ENCODE measurements at places on chromosomes 2 and 18. TPM values are rescaled to one million over a fixed set of nuclear protein-coding genes. Genes with fewer than 3 reads are reported as not detected.
A peak's percentile ranks its signal among the peaks of the same experiment; 100 is the strongest.

The TEX44 gene
- total RNA-seq = not detected

The FHOD3 gene
- total RNA-seq = 117 TPM

- no peak for DNase-seq
Measured at GRCh38 chr2:109207176-109207575, 78.2 kb downstream of the SH3RF3 start.

DNA sequence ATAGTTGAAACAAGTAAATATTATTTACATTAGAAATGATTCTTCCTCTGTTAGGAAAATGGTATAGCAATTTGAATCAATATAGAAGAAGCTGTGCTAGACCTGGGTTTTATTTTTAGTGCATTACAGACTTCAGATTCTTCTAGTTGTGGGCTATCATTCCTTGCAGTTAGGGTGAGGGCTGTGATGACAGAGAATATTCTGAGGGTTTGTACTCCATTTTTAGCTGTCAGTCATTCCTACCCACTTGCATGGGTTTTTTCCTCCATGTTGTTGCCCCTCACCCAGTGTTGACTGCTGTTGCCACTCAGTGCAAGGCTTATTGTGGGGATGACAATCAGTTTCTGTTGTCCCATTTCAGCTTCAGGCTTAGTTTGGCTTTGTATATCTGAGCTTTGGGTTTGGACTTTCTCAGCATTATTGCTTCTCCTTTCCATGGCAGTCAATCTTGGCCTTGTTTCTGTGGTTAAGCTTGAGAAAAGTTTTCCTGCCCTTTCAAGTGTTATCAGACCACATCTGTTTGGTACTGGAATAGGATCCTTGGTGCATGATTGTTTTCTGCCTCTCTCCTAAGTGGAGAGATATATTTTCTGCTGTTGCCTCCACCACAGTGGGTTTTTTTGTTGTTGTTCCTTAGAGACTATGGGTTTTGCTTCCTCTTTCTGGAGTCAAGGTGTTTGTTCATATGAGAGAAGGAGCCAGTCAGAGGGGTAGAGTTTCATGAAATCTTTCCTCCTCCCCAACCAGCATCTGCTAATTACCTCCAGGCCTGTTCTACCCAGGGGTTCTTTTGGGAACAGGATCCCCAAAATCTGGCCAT is 312.7 kb upstream of the CWC22 start:
- no peak for DNase-seq

The FEV gene
- total RNA-seq = not detected

The POTEF gene
- not detected for total RNA-seq

DNA sequence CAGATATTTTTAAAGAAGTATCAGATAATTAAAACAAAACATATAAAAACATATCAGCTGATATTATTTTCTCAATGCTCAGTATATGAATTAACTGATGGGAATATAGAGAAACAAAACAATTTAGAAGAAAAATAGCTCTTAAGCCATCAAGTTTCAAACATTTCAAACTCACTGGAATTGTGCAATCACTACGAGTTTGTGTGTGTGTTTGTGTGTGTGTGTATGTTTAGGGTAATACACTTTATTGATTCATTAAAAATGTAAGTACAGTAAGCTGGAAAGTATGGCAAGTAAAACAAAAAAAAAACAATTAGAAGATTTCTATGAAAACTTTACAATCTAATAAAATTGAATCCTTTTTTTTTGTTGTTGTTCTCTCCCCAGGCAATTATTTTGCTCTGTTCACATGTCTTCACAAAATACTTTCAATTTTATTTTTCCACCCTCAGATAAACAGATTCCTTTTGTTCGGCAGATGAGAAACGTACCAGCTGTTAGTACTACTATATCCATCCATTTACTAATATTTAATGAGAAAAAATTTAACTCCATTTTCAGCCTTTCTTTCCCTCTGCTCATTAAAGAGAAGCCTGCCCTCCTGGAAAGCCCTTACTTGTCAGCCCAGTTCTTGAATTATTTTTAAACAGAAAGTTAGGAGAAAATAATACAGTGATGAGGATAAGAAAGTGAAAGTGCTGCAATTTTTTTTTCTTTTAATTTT is 87.6 kb downstream of the SLC8A1 start:
- DNase-seq = no peak

The ABHD1 gene
- 1.1 TPM for total RNA-seq

The GALM gene
- total RNA-seq = 9.2 TPM

The ZNF396 gene
- 0.97 TPM for total RNA-seq

DNA sequence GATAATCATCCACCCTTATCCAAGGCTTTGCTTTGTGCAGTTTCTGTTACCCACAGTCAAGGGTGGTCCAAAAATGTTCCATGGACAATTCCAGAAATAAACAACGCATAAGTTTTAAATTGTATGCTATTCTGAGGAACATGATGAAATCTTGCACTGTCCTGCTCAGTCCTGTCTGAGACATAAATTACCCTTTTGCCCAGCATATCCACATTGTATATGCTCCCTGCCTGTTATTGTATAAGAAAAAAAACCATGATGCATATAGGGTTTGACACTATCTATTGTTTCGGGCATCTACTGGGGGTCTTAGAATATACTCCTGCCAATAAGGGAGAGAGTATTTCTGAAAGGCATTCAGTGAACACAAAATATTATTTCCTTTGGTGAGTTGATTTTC is 24.0 kb downstream of the LRRTM1 start:
- no peak for DNase-seq

DNA sequence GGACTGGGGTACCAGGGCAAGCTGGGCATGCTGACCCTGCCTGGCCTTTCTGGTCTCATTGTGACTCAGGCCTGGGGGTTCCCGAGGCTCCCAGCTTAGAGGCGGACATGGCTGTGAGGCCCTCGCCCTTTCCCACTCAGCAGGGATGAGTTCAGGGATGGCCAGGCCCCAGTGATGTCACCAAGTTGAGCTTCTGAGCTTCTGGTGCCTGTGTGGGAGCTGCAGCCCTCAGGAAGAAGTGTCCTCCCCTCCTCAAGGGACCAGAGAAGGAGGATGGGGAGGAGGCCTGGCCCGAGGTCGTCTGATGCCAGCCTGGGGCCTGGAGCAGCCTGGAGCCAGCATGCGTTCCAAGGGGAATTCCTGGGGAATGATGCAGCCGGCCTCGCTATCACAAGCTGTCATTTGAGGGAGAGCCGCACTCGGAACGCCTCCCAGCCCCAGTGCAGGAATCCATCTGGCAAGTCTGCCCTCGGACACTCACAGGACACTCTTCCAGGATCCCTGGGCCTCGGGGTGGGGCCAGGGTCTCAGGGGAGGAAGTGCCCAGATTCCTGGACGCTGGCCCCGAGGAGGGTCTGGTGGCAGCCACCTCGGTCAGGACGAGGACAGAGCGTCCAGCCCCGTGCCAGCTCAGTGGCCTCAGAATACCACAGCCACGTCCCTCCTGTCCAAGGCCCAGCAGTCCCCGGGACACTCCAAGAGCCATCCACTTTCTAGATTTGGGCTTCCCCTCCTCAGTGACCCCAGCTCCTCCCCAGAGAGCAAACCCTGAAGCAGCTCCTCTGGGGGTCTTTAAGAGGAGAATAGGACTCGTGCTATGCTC is 61.2 kb upstream of the GPC1 start:
- DNase-seq = peak; percentile 80

The CHST10 gene
- total RNA-seq = 10.9 TPM

GRCh38 chr18:9531791-9532410 is 56.6 kb downstream of the RALBP1 start:
- no peak for DNase-seq

- no peak for DNase-seq
Measured at GRCh38 chr2:147198651-147199171, 646.1 kb upstream of the ACVR2A start.

DNA sequence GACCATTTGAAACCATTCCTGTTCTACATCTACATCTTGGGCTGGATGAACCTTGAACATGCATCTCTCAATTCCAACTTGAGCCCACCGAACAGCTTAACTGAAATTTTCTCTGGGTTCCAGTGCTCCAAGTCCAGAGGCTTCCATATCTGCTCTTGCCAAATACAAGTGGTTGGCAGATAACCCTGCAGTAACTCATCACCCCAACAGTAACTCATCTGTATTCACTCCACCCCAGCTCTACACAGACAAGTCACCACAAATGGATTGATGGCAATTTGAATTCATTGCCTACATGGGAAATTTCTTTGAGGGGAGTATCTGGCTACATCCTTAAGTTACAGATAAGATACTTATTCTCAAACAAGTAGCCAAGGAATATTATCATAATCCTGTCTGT is 502.4 kb upstream of the TNP1 start:
- no peak for DNase-seq

The PRKAG3 gene
- total RNA-seq = 0.18 TPM

DNA sequence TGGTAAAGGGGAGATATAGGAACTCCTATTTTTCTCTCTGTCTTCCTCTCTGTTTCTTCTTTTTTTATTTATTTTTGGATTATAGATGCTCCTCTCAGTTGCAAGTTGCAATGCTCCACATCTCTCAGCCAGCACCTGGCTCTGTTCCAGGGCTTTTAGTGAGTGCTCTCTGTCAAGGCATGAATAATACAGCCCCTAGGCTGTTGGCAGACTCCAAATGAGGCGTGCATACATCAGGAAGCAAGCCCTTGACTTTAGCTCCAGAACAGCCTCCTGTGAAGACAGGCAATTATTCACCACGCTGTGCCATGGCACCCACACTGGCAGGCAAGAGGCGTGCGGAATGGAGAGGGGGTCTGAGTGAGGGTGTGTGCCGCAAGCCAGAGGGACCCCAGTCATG is 228.1 kb upstream of the PXDN start:
- peak; percentile 40 for DNase-seq

The IL36A gene
- not detected for total RNA-seq

DNA sequence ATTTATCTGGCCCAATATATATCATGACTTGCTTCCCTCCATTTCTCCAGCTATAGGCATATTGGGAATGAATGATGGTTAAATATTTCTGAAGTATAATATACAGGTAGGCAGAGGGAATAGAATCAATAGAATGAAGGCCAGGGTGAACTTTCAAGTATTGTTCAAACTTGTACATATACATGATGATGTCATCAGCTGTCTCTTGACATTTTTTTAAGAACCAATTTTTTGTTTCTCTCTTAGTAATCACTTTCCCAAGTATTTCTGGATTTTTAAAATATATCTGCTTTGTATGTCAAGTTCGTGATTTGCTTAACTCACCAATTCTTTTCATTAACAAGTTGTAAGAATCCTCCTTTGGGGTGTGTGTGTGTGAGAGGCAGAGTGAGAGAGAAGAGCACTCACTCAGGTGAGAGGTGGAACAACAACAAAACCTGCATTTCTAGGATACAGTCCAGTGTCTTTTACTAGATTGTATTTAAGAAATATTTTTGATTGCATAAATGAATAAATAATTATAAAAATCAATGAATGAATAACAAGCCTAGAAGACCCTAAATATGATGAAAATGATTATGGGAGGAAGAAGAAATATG is 1239.1 kb downstream of the LRP1B start:
- DNase-seq = no peak

The GPR148 gene
- total RNA-seq = not detected

- peak; percentile 86 for DNase-seq
Measured at GRCh38 chr18:79526468-79527460, 131.0 kb downstream of the NFATC1 start.

DNA sequence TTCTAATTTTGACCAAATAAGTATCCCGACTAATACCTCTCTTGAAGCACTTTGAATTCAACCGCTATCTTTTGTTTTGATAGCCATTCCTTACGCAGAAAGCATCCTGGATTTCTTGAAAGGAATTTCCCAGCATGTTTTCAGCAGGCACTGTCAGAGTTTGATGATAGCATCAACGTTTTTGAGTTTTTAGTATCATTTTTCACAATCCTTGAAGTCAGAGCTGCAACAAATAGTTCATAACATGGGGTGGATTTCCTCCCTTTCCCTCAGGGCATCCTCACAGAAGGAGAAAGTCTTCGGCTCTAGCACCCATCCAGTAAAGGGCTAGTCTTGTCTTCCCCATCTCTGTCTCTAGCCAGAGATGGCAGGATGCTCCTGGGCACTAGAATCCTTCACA is 46.2 kb downstream of the ANKRD44 start:
- DNase-seq = no peak

The SP5 gene
- total RNA-seq = not detected

The IL36B gene
- total RNA-seq = not detected

The DYSF gene
- 45.8 TPM for total RNA-seq

The DUSP2 gene
- 1.6 TPM for total RNA-seq

The NYAP2 gene
- not detected for total RNA-seq

The CXCR1 gene
- total RNA-seq = 0.58 TPM

- DNase-seq = peak; percentile 92
Measured at GRCh38 chr2:218272531-218273212, 2.4 kb downstream of the PNKD start.

DNA sequence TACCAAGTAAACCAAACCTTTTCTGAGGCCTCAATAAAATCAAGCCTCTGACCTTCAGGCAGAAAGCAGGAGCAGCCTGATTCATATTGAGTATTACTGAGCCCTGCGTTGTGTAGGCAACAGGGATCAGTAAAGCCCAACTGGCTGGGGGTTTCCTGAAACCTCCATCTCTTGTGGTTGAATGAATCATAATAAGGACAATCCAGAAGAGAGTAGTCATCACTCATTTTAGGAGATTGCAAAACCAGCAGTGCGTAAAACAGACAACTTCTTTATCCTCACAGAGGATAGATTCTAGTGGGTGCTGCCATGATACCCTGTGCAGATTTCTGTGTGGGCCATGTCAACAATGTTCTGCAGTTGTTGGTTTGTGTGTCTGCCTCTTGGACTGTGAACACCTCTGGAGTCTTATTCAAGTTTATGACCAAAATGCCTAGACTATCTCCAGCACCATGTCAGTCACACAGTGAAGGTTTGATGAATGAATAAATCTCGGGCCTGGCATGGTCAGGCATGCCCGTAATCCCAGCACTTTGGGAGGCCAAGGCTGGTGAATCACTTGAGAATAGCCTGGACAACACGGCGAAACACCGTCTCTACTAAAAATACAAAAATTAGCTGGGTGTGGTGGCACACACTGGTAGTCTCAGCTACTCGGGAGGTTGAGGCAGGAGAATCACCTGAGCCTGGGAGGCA is 51.8 kb upstream of the RAB27B start:
- peak; percentile 30 for DNase-seq

DNA sequence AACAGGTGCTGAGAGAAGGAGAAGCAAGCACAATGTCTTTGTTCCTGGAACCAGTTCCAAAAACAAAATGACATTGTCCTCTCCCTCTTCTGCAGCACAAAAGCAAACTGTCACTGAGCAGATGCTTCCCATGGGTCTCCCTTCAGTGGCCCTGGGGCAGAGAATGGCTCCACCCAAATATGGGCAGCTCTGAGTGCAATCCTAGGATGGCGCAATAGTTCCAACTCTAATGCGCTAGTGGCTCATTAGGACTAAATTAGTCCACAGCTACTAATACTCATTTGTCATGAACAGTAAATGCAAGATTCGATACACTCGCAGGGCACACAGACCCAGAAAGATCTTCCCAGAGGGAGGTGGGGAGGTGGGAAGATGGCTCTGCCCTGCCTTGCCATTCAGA is 205.2 kb upstream of the CHAC2 start:
- no peak for DNase-seq

DNA sequence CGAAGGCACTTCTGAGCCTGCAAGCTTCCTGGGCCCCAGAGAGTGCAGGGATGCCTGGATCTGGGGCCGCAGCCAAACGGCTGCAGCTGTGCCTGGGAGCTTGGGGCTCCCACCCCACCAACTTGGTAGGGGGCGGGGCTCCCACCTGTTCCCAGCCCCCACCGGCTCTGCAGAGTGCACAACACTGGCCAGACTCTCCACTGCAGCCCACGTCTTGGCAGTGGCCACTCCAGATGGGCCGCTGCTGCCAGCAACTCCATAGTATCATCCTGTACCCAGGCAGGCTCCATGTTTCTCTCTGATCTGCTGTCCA is 9.9 kb downstream of the DYSF start:
- DNase-seq = no peak

The GALNT13 gene
- total RNA-seq = 1.9 TPM
